ENCODE measurements at places on chromosomes 2 and 18.
A peak's percentile ranks its signal among the peaks of the same experiment; 100 is the strongest.

- DNase-seq: no peak
These were observed 1.4 kb upstream of the UBXN4 start for GRCh38 chr2:135740206-135740605.

DNA sequence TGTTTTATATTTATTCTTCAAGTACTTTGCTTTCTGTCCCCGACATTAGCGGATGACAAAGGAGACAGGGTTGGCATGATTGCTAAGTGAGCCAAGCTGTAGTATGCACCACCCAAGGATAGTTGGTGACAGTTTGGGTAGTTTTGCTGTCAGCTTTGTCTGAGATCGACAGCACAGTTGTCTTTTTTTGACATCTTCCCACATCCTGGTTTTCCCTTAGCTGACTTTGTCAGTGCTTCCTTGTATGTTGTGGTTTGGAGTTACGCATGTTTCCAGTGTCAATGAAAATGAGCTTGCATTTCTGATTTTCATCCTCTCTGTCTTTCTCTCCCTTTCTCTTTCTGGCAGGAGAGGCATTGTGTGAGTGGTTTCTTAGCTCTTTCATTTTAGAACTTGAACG is 44.6 kb upstream of the DOCK10 start:
- no peak for DNase-seq

- DNase-seq: peak; percentile 97
These were observed at the start of gene C2orf42 for GRCh38 chr2:70190418-70191243. TSS of gene C2orf42 (minus strand) at chr2:70191019. CDS start at chr2:70181985, 9,034 bp downstream.

- DNase-seq: no peak
These were observed 54.9 kb upstream of the PXDN start for GRCh38 chr2:1799174-1799573.

DNA sequence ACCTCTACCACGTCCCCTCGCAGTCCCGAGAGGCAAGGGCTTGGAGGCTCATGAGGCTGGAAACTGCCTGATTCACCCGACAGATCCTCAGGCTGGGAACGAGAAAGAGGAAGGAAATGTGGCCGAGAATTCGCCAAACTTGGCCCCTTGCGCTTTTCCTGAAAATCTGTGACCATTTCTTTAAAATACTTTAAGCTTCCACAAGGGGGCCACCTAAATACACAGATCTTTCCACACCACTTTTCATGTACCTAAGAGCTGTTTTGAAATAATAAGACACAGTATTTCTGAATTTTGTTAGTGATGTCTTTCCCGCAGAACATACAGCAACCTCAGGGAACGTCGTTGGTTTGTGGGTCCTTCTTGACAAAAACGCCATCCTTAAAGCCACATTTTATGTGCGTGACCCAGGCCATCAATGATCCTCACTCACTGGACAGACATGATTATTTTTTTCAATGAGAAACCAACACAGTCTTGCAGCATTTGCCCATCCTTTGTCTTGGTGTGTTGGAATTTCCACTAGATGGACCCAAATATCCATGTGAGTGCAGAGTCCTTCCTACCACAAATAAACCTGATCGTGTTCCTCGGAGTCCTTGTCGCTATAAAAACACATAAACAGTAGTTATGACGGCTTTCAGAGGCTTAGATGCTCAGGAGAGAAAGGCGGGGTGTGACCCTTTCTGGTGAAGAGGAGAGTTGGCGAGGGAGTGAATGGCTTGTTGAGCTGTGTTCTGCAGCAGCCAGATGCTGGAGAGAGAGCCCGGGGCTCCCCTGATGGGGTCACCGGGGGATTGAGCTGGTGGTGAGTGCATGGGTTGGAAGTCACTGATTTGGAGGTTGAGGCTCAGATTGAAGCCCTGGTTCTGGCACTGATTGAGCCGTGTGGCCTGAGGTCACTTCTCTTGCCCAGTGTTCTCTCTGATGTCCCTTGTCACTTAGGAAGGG is 25.0 kb downstream of the DCDC2C start:
- DNase-seq: no peak

GRCh38 chr2:169361706-169362117 is 622 bp downstream of the LRP2 start:
- DNase-seq: no peak

DNA sequence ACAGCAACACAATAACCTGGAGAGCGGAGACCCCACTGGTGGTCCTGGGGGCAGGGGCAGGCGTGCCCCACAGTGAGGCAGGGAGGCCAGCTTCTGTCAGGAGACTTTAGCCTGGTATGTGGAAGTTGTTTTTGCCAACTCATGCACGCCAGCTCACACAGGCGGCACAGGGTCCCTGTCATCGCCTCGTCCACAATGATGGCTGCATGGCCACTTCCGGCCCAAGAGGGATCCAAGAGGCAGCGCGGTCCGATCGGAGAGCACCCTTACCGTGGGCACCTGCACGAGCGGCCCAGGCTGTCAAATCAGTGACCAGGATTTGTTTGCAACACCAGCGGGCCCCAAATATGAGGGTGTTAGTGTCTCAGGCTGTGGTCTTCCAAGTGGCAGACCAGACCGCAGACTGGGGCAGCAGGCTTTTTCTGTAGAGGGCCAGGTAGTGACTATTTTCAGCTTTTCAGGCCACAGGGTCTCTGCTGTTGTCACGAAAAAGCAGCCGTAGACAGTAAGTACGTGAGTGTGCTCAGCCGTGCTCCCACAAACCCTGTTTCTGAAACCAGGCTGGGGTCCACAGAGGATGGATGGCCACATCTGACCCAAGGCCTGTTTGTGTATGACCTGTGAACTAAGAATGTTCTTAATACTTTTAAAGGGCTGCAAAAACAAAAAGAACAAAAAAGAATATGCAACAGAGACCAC is 21.2 kb downstream of the SNED1 start:
- no peak for DNase-seq
